ENCODE measurements at places on chromosomes 1 and 21.

DNA sequence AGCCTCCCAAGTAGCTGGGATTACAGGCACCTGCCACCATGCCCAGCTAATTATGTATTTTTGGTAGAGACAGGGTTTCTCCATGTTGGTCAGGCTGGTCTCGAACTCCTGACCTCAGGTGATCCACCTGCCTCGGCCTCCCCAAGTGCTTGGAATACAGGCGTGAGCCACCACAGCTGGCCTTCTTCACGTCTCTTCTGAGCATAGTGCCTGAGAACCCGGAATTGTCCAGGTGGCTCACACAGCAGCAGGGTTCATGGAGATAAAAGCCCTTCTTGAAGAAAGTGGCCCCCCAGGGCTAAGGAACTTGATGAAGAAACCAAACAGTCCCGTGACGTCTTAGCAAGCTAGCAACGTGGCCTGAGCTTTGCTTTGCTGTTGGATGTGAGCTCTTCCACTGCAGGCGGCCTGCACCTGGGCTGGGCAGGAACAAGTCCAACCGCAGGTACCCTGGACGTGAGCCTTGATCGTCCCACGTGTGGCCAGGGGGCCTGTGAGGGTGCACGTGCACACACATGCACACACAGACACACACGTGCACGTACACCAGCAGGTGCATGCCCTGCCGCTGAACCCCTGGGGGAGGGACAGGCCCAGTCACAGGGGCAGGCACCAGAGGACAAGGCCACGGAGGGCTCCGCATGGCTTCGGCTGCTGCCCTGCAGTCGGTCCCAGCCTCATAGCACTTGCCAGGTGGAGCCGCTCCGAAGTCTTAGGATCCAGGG lies 23.4 kb upstream of the TRAPPC10 start:
- DNase-seq, result no peak

GRCh38 chr1:119467857-119468668 lies 38.9 kb upstream of the HSD3B1 start:
- no peak for DNase-seq

GRCh38 chr1:219791766-219792165 lies 136.6 kb downstream of the SLC30A10 start:
- DNase-seq, result no peak

- no peak for DNase-seq
Observed at GRCh38 chr1:22712502-22713271, 2.0 kb downstream of the EPHB2 start.

- DNase-seq, result no peak
Observed at GRCh38 chr1:53627666-53628065, 111.3 kb downstream of the GLIS1 start.

- no peak for DNase-seq
Observed at GRCh38 chr21:16942703-16943102, 570.1 kb upstream of the CXADR start.

- DNase-seq, result no peak
Observed at GRCh38 chr1:64049900-64050540, 153.4 kb upstream of the UBE2U start.

DNA sequence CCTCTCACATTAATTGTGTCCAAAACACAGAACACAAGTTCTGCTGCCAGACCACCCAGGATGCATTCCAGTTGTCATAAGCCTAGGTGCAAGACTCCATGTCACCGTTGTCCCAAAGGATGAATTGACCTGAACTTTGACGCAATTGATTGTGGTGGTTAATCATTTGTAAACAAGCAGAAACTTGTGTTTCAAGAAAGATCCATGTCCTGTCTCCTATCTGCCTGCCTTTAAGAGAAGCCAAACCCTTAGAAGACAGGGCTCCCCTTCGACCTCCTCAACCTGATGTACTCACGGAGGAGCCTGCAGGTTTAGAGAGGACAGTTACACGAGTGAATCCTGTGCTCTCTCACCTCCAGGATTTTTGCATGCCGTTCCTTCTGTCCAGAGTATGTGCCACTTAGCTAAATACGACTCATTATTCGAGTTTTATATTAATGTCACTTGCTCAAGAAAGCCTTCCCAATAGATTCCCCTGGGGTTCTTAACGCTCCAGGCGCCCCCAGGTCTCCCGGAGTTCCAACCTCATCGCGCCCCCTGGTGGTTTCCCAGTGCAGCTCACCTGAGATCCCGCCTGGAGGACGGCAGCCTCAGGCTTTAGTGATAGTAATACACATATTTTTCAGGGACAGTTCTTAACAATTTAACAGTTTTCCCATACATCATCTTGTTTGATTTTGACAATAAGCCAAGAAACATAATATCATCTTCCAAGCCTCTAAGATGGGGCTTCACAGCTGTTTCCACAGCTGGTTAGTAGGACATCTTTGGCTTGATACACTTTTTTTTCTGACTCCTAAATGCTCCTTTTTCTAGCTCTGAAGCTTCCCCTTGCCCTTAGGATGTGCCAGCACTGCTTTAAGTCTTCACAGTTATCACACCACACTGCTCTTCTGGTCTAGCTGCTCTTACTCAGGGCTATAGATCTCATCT lies 2.4 kb upstream of the C8B start:
- peak; percentile 1 for DNase-seq

- no peak for DNase-seq
Observed at GRCh38 chr1:208261874-208262273, 17.7 kb upstream of the PLXNA2 start.

- DNase-seq, result no peak
Observed at GRCh38 chr1:33119532-33120217, 38.7 kb downstream of the AZIN2 start.

DNA sequence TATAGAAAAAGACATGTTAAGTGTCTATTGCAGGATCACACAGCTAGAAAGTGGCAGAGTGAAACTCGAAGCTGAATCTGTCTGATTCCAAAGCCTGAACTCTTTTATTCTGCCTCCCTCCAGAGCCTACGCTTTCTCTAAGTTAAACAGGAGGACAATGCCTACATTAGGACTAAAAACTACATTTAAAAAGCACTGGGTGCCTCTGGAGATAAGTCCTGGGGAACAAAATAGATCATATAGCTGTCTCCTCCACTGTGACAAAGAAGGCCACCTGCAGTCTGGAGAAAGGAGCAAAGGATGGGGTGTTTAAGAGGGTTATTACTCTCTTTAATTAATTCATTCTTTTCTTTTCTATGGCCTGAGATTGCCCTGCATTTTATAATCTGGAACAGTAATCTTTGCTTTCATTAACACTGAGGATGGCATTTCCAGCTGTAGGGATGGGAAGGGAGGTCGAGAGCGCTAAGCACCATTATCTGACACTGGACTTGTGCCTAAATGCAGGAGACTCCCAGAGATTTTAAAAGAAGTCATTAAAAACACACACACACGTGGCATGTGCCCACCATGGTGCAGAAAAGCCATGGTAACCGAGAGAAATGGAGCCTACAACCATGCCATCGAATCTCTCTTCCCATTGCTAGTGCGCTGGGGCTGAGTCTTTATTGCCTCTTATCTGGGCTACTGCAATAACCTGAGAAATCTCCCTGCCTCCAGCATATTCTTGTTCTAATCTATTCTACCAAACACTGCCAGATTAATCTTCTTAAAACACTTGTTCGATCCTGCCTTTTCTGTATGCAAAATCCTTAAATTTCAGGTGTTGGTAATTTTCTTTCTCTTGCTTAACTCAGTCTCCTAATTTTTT lies 92.2 kb downstream of the PLXNA2 start:
- no peak for DNase-seq

DNA sequence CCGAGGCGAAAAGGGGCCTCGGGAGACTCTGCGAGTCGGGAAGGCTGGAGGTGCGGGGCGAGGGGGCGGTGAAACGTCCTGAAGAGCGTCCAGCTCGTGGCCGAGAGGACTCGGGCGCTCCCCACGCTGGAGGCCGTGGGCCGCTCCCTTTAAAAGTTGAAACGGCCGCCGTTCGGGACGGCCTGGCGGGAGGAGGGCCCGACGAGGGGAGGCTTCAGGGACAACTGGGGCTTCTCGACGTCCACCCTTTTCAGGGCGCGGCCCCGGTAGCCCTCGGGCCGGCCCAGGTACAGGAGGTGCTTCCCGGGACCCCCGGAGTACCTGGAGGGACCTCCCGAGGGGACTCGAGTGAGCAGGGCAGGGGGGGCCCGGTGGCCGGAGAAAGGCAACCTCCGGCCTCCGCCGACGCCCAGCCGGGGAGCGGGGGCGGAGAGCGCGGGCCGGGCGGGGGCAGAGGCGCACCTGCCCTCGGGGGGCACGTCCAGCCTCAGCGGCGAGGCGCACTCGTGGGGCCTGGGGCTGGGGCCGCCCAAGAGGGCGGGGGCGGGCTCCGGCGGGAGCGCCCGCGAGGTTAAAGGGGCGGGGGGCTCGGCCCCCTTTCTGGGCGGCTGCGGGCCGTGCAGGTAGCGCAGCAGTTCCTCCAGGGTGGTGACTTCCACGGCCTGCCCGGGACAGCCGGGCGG lies 14.0 kb downstream of the SEMA6C start:
- DNase-seq, result no peak

- DNase-seq, result no peak
Observed at GRCh38 chr1:182634306-182635072, 30.3 kb upstream of the RGS16 start.

DNA sequence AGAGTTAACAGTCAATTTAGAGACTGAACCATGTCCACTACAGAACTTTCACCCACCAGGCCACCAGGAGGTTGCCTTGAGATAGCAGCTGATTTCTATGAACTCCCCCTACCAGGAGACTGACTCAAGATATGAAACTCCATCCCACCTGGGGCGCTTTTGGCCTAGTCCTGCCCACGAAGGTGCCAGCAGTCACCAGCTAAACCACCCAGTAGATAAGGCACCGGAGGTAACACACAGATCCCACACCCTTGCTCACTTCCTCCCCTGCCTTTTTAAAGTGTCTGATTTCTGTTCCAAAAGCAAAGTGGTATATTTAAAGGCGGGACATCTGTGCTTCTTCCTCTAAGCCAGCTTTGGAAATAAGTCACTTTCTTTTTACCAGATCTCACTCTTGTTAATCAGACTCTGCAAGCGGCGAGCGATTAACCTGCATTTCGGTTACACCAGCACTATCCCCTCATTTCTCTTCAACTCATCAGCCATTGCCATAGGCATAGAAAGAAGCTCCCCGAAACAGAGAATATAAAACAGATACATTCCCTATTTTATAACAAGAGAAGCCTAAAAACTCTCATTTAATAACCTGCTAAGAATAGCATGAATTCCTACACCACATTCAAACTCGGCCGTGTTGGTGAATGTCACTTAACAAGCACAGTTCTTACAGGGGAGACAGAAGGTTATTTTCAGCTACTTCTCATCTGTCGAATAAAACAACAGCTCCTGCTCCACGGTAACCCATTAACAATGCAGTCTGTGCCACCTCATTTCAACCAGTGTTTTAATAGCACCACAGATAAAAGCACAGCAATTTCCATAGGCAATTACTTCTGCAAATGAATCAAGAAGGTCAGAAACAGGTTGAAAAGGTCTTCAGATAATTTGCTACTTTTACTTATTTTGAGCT lies 318.1 kb downstream of the KCNH1 start:
- DNase-seq, result no peak

All from stimulated activated CD4-positive, alpha-beta T cell treated with anti-CD3 and anti-CD28 coated beads, Interleukin-4, amount 100 ng/mL, for 48 hours (primary cell).